ENCODE measurements at places on chromosomes 7 and 10.

GRCh38 chr10:7605565-7606295 lies 61.0 kb downstream of the ITIH5 start:
- DNase-seq = no peak

- DNase-seq = no peak
These were observed 28.5 kb downstream of the CPED1 start for GRCh38 chr7:121016966-121017365.

- no peak for DNase-seq
These were observed 34.9 kb downstream of the PAX2 start for GRCh38 chr10:100780324-100780723.

DNA sequence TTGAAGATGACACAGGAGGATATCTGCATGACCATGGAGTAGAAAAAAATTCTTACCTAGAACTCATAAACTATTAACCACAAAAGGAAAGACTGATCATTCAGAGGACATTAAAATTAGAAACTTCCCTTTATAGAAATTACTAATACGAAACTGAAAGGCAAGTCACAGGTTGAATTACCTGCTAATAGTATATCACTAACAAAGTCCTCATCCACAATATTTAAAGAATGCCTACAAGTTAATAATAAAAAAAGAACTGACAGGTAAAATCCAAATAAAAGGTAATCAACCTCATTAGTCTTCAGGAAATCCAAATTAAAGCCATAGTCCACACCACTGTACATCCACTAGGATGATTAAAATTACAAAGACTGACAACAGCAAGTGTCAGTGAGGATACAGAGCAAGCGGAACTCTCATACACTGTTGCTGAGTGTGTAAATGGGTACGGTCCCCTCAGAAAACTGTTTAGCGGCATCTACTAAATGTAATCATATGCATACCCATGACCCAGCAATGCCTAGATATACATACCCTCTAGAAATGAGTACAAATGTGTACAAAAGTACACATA lies 71.2 kb downstream of the ARHGAP21 start:
- DNase-seq = no peak

- DNase-seq = no peak
These were observed 10.8 kb downstream of the ERLIN1 start for GRCh38 chr10:100174699-100175677.

- DNase-seq = no peak
These were observed 38.6 kb downstream of the ZCCHC24 start for GRCh38 chr10:79406683-79407422.

- DNase-seq = peak; percentile 26
These were observed 458.8 kb downstream of the SORCS1 start for GRCh38 chr10:106705681-106706100.

DNA sequence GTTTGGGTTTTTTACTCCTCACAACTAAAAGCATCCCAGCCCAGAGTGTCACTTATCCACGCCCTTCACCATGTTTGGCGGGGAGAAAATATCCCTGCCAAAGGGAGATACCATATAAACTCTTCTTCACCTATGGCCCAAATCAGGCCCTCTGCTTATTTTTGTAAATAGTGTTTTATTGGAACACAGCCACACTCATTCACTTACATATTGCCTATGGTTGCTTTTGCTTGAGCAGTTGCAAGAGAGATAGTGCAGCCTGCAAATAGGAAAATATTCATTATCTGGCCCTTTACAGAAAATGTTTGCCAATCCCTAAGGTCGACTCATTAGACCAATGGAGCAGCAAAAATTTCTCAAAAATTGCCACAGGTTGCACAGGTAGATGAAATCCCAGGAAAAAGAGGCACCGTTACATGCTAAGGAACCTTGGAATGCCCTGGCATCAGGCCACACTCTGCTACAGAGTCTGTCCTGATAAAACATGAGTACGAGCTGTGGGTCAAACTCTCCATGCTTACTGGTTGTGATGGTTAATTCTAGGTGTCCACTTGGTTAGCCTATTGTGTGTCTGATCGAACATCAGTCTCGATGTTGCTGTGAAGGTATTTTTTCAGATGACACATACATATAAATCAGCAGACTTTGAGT lies 7.9 kb upstream of the RASSF4 start:
- no peak for DNase-seq

- DNase-seq = no peak
These were observed 27.4 kb upstream of the ATRNL1 start for GRCh38 chr10:115065801-115066200.

- no peak for DNase-seq
These were observed 13.0 kb downstream of the ADCYAP1R1 start for GRCh38 chr7:31065021-31065593.

- DNase-seq = no peak
These were observed 243.9 kb upstream of the POT1 start for GRCh38 chr7:125173571-125173970.

GRCh38 chr7:16061630-16062029 lies 359.7 kb downstream of the CRPPA start:
- DNase-seq = no peak

- DNase-seq = no peak
These were observed 34.8 kb downstream of the CFAP43 start for GRCh38 chr10:104197364-104197763.

GRCh38 chr7:101788517-101788916 lies 28.9 kb upstream of the CUX1 start:
- no peak for DNase-seq

GRCh38 chr10:119318411-119319160 lies 111.2 kb downstream of the GRK5 start:
- DNase-seq = no peak

- DNase-seq = no peak
These were observed 8.1 kb downstream of the SEMA3D start for GRCh38 chr7:85178531-85179298.

DNA sequence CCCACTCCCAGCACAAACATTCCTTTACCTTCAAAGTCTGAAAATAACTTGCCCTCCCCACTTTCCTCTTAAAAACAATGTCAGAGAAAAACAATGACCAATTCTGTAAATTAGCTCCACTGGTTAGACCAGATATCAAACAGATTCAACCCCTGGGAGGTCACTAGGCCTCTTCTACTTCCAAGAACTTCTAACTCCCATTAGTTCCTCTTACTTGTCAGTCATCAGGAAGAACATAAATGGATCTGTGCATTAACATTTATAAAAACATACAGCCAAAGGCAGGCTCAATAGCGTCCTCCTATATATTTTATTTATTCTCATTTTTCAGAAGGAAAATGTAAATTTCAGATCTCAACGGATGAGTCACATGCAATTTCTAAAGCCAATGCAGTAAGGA lies 2.2 kb downstream of the ELAPOR2 start:
- DNase-seq = no peak

DNA sequence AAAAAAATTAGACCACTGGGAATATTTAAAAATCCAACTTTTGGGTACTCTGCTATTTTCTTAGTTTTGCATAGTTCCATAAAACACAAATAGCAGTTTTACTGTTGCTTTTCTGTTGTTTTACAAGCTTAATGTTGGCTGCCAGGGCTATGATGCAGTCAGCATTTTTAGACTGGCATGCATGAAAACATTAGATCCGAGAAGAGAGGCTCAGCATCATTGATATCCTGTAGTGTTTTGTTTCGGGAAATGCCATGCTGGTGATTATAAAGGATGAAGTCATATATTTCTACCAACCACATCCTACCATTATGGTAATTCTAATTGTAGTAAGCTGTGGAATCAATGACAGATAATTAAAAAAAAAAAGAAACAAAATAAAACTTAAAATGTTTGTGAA lies 104.6 kb downstream of the MBL2 start:
- DNase-seq = no peak

- DNase-seq = no peak
These were observed 97.6 kb downstream of the CUX1 start for GRCh38 chr7:101915000-101915399.

DNA sequence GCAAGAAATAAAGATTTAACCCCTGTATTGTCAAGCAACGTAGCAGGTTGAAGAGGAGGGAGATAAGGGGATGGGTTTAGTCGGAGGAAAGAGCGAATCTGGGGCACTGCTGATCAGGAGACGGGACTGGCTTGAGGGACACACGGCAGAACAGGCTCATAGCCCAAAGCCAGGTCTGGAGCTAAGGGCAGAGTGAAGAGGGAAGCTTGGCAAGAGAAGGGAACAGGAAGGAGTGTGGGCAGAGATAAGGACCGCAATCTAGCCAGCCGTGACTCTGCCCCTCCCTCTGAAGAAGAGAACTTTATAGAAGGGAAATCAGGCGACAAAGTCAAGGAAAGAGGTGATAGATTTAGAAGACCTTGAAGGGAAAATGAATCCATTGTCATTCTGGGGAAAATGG lies 67.6 kb downstream of the CAV1 start:
- no peak for DNase-seq

DNA sequence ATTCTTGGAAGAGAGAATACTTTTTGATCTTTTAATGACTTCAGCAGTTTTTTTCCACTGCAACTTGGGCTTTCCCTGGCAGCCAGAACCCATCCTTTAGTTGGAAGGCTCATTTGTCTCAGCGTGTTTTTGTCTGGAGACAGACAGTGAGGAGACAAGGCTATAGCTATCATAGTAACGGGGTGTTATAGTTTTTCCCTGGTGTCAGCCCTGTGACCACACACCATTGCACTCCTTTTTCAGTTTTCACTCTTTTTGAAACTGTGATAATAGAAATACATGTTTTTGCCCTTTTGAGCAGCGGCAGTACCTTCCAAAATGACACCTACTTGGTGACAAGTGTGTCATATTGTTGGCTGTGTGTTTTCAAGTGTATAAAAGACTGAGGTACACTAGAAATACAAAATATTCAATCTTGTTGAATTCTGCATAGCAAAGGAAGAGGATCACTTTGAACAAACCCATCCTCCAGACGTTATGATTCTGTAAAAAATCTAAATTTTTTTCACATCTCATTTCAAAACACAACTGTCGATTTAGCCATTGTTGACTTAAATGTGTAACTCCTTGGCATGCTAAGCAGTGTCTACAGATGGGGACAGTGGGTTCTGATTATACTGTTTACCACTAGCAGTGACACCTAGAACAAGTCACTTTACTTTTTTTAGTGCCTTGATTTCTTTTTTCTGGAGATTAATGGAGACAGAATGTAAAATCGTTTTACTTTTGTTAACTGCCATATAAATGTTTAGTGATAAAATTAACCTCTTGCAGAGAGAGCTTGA lies 130.1 kb downstream of the EXOC4 start:
- DNase-seq = no peak

DNA sequence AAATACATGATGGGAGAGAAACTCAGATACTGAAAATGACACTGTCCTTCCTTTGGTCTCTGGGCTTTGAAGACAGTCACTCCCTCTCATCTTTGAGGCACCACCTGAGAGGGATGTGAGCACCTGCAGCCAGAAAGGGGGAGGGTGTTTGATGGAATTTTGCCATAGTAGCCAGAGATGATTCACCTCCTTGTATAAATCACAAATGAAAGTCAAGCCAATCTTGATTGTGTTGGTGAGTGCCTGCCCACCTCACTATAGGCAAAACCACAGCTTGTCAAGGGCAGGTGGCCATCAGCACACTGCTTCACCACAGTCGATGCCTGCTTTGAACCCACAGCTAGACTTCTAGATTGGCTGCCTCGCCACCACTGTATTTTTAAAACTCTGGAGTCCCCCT lies 48.2 kb downstream of the PON1 start:
- DNase-seq = no peak

- no peak for DNase-seq
These were observed 1.3 kb downstream of the TMEM60 start for GRCh38 chr7:77796960-77797359.

DNA sequence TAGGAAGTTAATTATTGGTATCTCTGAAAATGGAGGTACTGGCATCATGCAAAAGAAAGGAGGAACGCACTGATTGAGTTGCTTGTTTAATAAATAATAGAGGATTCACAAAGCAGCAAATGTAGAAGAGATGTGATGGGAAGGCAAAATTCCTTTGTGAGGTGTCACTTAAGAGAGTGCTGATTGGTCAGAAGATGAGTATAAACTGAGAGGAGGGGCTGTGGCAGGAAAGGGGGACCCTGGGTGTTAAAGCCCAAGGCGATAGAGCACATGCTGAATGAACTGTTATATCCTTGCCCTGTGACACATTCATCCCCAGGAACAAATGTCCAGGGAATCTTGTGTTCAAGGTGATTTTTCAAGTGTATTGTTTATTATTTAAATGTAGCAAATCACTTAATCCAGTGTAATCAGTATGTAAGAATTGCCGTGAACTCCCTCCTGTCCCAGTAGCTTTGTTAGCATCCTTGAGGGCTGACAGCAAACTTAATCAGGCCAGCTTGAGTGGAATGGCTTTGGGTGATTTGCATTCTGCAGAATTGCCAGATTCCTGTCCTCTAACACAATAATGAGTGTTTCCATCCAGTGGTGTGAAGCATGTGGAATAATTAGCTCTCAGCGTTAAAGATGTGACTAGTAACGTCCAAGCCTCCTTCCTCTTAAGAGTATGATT lies 111.9 kb downstream of the CHN2 start:
- no peak for DNase-seq

DNA sequence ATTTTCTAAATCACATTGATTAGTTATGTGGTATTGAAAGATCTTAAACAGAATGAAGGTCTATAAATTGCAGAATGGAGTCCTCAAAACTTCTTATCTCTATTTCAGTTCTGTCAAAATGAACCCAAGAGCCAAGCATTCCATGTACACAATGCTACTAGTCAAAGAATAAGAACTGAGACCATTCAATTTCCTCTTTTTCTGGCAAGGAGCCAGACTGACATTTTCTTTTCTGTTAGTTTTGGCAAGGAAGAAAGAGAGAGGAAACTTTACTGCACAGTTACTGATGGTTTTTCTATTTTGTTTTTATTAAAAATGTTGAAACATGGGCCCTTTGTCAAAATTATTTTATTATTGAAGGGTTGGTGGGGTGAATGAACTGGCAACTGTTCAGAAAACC lies 181.8 kb upstream of the FERD3L start:
- no peak for DNase-seq

DNA sequence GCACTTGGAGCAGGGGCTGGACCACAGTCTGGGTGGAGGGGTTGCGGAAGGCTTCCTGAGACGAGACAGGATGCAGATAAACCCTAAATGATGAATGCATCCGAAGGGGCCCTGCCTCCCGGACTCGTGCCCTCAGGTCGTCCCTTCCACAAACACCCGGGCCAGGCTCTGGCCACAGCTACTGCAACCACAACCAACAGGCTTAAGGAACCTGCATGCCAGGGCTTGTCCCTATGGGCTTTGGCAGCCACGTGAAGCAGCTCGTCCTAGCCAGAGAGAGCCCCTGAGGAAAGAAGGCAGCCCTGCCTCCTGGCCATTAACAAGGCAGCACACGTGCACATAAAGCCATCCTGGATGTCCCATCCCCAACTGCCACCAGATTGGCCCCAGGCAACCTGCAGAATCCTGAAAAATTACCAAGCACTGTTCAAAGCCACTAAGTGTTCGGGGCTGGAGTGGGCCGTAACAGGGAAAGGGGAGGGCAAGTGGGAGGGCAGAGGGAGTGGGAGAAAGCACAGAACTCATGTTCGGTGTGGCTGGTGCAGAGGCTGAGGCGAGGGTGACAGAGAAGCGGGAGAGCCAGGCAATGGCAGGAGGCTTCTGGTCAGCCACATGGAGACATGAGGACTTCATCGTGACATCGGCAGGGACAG lies 62.7 kb downstream of the MAD1L1 start:
- no peak for DNase-seq
